NCI-H146 (cell line): ENCODE measurements at places on chromosomes 5 and 9.

- DNase-seq = peak; percentile 59
Observed at GRCh38 chr5:80254767-80255430, 949 bp downstream of the SERINC5 start.

GRCh38 chr5:68396722-68397121 lies 181.2 kb downstream of the PIK3R1 start:
- DNase-seq = peak; percentile 3

DNA sequence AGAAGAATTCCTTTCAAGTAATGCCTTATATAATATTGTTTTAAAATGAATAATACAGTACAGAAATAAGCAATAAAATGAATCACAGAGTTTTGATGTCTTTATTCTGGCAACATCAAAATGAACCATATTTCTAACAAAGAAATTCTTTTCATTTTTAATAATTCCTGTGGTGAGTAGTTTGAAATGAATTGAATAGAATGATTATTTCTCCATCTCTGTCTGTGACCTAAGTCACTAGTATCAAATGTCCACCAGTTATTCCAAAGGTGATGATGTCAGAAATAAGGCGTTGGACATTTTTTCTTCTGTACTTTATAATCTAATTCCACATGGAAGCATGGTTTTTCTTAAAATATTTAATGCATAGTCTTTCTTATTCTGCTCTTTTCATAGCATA lies 106.2 kb downstream of the ADAMTSL1 start:
- no peak for DNase-seq

DNA sequence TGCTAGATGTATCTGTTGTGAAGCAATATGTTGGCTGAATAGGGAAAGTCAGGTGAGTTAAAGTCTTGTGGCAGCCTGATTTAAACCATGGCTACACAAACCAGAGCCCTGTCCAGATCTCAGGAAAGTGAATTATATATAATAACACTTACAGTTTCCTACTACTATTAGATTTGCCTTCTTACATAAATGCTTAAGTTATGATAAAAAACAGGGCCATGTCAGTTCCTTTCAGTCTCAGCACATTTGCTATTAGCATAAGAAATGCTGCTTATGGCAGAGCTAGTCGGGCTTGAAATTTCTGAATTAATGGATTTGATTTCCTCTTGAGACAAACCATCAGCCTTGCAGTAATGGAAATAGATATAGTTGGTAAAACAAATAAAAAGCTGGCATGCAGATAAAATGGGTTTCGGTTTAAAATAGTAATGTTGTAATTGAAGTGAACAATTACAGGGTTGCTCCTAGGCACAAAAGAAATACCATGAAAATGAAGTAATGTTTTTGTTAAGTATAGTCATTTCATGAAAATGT lies 664.2 kb upstream of the ZNF608 start:
- no peak for DNase-seq

- no peak for DNase-seq
Observed at GRCh38 chr9:134947265-134947955, 29.7 kb upstream of the FCN1 start.

- no peak for DNase-seq
Observed at GRCh38 chr5:166724284-166724683, 1567.2 kb upstream of the WWC1 start.

- no peak for DNase-seq
Observed at GRCh38 chr5:41686191-41686590, 175.8 kb upstream of the PLCXD3 start.

GRCh38 chr5:132010989-132011621 lies 353 bp downstream of the ACSL6 start:
- DNase-seq = no peak

GRCh38 chr5:128527077-128527476 lies 11.0 kb downstream of the FBN2 start:
- DNase-seq = no peak

GRCh38 chr5:12242950-12243888 lies 339.0 kb upstream of the CTNND2 start:
- DNase-seq = no peak

DNA sequence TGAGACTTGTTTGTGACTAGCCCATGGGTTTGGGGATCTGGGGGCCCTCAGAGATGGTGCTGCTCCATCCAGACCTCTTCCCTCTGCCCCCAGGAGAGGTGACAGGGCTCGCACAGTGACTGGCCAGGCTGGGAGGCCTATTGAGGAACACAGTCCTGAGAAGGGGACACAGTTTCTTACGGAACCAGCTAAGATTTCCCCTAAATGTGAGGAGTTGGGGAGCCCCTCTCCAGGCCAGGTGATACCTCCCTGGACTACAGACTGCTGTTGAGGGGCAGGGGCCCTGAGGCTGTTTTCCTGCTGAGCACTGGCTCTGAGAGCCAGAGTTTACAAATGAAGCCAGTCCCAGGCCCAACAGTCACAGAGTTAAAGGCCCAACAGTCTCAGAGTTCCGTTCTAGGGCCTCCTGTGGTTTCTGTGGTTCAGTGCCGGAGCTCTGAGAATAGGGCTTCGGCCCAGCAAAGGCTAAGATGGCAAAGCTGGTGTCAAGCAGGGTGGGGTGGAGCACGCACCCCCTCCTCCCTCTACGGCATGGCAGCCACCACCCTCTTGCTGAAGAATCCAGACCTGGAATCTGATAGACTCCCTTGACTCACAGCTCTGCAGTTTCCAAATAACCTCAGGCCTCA lies 1.1 kb upstream of the SEMA4D start:
- no peak for DNase-seq

- no peak for DNase-seq
Observed at GRCh38 chr9:98864281-98865174, 57.1 kb downstream of the GALNT12 start.

GRCh38 chr9:91483189-91483691 lies 59.6 kb upstream of the NFIL3 start:
- no peak for DNase-seq

- DNase-seq = peak; percentile 67
Observed at GRCh38 chr5:104345222-104346016, 782.8 kb upstream of the NUDT12 start.

DNA sequence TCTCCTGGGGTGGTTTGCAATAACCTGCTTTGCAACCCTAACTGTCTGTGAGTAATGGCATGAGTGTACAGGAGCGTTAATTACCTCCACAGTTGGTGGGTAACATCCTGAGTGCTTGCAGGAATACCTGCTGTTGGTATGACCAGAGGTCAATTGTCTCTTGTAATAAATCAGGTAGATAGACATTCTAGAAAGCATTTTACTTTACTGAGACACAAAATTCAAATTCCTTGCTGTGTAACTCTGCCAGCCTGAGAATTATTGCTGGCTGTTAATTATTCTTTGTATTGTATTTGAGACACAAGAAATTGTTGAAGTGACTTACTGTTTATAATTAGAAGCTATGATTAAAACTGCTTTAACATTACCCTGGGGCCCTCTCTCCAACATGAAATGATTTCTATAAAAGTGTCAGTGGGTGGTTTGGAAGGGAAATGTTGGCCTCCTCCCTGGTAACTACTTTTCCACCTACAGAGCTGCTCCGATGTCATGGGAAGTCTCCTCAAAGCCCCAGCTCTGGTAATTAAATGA lies 150.8 kb upstream of the ADCY2 start:
- no peak for DNase-seq

DNA sequence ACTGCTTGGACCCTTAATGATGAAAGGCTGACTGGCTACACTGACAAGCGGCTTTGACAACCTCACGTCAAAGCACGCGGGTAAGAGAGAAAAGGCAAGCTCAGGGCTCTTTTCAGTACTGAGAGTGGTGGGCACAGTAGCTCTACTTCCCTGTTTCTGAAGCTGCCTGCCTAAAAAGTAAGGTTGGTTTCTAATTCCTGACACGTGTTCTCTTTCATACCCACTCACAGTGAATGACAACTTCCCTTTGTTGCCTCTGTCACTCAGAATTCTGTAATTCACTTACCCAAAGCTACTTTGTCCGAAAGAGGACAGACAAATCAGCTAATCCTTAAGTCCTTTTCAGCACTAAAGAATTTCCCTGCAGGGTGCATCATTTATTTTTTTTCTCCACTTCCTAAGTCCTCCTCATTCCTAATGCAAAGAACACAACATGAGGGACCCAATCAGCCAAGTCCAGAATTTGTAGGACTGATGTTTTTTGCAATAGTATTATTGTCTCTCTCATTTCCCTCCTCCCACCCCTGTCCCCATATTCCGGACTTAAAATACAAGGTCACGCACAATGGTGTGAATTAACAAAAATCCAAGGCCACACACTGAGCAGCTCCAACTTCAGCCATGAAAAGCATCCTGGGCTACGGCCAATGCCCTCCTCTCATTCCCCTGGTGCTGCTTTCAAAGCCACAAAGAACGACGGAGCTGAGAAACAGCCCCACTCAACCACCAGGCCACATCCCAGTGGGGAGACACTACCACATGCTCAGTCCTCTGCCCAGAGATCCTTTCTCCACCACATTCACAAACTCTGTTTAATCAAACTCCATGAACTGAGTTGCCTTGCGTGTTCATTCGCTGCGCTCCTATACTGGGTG lies 221.0 kb downstream of the TSSK1B start:
- no peak for DNase-seq

DNA sequence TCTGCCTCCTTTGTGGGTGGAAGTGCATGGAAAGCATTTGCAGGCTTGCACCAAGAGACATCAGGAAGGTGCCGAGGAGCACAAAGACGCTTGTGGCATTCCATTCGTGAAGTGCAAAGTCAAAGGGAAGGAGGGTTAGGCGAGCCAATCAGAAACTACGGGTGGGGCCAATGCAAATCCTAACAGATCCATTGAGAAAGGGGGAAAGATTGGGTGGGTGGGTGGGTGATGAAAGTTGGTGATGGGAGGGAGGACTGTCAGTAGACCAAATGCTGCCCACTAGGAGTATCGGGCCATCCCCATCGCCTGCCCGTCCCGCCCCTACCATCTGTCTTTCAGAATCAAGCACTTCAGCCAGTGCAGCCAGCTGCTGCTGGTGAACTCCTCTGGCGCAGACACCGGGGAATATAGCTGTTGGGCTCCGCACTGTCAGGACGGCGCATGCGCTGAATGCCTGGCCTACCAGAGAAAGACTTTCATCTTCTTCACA lies 17.1 kb upstream of the ANXA6 start:
- no peak for DNase-seq

GRCh38 chr9:129381481-129381957 lies 203.5 kb upstream of the IER5L start:
- DNase-seq = no peak

DNA sequence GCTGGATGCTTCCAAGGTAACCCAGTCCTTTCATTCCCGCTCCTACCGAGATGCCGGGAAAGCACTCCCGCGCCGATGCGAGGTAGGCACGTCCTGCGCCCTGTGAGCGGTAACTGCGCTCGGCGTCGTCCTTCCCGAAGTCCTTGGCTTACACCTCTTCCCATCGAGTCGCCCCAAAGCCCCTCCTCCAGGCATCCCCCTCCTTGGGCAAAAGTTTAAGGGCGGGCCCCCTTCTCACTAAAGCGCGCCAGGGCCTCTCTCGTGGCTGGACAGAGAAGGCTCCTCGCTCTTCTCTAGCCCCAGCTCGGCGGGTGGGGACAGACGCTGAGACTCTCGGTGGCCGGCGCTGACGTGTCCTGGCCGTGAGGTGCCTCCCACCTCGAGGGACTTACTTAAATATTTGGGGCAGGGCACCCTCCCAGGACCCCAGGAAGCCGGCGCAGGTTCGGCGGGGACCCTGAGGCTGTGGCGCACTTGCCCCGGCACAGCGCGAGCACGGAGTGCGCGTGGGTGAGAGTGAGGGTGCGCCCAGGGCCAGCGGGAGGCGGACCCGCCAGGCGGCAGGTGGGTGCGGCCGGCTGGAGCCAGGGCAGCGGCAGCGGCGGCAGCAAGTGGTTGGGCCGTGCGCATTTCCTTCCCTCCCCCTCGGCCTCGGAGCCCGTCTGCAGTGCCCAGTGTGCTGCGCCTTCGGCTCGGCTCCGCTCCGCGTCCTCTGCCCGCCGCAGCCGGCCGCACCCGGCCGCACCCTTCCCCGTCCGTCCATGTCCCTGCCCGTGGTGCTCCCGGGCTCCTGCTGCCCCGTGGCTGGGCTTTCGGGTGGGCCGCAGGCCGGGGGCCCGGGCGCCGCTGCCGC lies at the start of gene ENTREP1:
TSS of gene ENTREP1 (plus strand) at position 667 of the 853 bp plus-strand sequence. CDS start at position 762, 95 bp downstream.
- peak; percentile 79 for DNase-seq

- DNase-seq = no peak
Observed at GRCh38 chr5:171363846-171364245, 23.8 kb upstream of the NPM1 start.

GRCh38 chr5:95836544-95836943 lies 14.0 kb upstream of the GLRX start:
- no peak for DNase-seq

DNA sequence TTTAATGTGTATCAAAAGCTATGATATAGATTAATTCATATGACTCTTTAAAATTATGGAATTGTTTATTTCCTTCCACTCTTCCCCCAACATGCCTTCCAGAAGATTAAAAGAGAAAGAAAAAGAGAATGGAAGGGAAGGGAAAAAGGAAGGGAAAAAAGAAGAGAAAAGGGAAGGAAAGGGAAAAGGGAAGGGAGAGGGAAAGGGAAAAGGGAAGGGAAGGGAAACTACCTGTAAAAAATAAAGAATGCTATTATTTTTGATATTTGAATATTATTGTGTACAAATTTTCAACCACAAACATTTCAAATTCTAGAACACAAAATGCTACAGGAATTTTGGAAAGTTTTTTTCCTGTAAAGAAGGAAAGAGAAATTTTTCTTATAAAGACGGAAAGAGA lies 281.7 kb downstream of the SLCO4C1 start:
- DNase-seq = no peak

DNA sequence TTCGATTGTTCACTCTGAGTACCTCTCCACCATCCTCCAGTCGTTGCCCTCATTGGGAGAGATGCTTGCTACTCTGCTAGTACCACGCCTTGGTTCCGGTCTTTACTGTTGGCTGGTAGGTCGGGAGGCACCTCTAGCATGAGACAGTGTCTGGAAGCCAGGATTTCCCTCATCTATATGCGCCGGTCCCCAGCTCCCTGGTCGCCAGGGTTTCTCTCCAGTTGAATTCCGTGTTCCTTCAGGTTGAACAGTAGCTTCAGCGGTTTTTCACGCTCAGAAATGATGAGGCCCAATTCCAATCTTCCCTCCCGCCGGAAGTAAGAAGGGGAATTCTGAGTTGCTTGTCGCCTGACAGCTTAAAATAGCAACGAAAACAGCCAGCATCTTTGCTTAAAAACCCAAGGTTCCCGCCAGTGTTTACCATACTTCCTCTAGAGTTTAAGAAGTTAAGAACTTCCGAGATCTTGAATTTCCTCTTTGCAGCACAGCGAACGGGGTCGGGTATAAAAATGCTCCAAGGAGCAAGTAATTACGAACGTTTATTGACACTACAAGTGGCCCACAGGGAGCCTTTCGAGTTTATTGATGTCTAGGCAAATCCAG lies 1.3 kb upstream of the ST8SIA4 start:
- DNase-seq = no peak

GRCh38 chr9:137275203-137275587 lies 2.3 kb upstream of the TOR4A start:
- DNase-seq = no peak

GRCh38 chr5:127820910-127821553 lies 117.8 kb downstream of the CCDC192 start:
- DNase-seq = no peak
